Left renal cortex interstitium (tissue), 4 donors: ENCODE measurements at places on chromosomes 6 and 20. TPM values are rescaled to one million over a fixed set of nuclear protein-coding genes. Genes with fewer than 3 reads are reported as not detected.

DNA sequence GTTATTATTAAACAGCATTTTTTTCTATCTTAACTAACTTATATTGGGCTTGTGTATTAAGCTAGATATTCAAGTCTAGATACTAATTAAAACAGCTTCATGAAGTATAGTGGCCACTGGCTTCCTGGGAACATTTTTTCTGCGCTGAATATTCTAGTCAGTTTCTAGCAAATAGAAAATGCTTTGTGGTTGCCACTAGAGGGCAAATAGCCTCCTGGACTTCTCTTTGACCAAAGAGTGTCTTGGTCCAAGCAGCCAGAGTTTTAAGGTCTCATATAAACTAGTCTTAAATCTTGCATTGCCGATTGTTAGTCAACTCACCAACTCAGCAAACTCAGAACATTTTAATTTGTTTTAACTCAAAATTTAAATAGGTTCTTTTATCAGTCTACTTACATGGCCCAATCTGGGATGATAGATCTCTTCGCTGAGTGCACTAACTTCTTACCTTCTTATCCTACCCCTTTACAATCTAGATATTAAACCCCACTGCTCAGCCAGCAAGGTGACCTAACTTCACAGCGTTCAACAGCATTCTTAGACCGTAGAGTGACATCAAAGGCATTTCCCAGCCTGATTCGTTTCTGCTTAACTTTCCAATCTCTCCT is 24.6 kb upstream of the ID4 start:
- DNase-seq = no peak

GRCh38 chr6:42106112-42107023 is 36.1 kb downstream of the C6orf132 start:
- no peak for DNase-seq

PDE7B gene
- polyA plus RNA-seq = 10.0 TPM

GRCh38 chr20:41655962-41656618 is 37.9 kb upstream of the CHD6 start:
- DNase-seq = no peak

DNA sequence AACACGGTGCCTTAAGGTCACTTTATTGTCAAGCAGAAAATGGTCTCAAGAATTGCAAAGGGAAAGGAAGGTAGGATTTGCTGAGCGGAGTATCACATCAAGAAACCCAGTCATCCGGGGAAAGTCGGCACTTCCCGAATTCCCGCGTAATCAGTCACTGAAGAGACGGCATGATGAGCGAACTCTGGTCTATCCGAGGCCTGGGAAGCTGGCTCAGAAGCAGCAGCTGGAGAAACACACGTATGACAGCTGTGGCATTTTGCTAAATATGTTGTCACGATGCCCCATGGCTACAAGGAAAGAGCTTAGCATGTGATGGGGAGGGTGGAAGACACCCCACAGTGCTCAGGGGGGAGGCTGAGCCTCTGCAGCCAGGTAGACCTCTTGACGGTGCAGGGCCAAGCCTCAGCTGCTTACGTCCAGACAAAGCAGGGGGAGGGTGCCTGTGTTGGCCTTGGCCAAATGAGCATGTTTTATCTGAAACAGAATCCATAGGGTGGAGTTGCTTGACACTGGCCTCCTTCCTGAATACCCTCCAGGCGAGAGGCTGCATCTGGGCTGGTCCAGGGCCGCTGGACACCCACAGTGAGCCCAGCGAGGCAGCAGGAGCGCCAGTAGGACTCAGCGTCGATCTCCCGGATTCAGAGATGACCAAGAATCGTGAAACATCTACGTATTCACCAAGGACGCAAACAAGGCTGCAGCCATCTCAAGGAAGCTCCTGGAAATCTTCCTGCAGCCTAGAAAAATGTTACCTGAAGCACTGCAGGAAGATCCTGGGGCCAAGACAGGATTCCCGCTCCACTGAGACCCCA is 118.8 kb upstream of the AFDN start:
- DNase-seq = no peak

SOX12 gene
- polyA plus RNA-seq = 32.3 TPM

BTNL2 gene
- polyA plus RNA-seq = 1.8 TPM

- no peak for DNase-seq
These were observed 7.7 kb upstream of the BACH2 start for GRCh38 chr6:90304308-90304707.

DNA sequence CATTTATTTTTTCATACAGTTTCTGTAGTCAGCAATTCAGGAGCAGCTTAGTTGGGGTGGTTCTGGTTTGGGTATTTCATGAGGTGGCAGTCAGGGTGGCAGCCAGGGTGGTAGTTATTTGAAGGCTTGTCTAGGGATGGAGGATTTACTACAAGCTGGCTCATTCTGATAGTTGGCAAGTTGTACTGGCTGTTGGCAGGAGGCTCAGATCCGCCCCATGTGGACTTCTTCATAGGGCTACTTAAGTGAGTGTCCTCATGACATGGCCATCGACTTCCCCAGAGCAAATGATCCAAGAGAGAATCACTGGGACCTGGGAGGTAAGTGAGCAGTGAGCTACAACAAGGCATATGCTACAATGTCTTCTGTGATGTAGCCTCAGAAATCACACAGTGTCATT is 22.4 kb upstream of the CDKAL1 start:
- DNase-seq = no peak

DNA sequence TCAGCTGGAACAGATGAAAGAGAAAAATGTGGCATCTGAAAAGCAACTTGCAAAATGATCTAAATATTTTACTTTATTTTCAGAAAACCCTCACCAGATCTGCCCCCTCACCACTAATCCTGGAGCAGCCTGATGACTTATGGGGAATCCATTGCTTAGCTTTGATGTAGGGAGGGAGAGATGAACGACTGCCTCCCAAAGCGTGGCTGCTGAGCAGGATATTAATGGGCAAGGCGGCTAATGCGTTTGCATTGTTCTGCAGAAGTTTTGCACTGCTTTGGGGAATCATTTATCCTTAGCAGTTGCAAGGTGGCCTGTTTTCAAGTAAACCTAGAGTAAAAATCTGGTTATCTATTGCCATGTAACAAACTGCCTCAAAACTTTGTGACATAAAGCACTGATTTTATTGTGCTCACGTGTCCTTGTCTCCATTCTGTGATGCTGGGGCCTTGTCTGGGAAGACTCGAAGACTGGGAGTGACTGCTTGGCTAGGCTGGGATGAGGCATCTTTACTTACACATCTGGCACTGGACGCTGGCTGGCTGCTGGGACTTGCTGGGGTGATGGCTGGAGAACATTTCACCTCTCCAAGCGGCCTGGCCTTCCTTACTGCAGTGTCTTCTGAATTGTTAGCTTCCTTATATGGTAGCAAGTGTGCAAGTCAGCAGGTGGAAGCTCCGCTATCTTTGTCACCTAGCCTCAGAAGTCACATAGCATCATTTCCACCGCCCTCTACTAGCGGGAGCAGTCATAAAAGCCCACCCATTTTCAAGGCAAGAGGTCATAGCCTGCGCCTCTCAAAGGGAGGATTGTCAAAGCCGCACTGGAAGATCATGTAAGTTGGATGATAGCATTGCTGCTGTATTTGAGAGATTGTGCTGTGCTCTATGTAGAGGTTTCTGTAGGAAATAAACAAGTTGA is 313.2 kb downstream of the NRN1 start:
- no peak for DNase-seq

DNA sequence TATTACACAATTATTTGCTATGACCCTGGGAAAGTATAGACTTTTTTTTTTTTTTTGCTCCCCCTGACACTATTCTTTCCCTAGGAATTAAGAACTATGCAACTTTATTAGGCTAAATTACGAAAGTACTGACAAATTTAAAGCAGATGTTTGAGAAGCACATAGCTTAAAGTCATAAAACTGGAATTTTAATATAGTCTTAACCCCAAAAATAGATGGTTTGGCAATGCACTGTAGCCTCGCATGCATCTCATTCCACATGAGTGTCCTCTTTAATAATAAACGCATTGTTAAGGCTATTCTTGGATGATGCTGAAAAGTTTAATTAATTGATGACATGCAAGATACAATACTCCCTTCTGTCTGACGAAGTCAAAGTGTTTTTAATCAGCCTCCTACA is 49.3 kb downstream of the TBC1D7 start:
- DNase-seq = no peak
